ENCODE measurements at places on chromosomes 16 and 17.
A peak's percentile ranks its signal among the peaks of the same experiment; 100 is the strongest.

GRCh38 chr16:30144017-30144416, 21.0 kb upstream of the MAPK3 start:
- no peak for DNase-seq

GRCh38 chr17:80270836-80271235, 10.2 kb downstream of the RNF213 start:
- DNase-seq: peak; percentile 74

DNA sequence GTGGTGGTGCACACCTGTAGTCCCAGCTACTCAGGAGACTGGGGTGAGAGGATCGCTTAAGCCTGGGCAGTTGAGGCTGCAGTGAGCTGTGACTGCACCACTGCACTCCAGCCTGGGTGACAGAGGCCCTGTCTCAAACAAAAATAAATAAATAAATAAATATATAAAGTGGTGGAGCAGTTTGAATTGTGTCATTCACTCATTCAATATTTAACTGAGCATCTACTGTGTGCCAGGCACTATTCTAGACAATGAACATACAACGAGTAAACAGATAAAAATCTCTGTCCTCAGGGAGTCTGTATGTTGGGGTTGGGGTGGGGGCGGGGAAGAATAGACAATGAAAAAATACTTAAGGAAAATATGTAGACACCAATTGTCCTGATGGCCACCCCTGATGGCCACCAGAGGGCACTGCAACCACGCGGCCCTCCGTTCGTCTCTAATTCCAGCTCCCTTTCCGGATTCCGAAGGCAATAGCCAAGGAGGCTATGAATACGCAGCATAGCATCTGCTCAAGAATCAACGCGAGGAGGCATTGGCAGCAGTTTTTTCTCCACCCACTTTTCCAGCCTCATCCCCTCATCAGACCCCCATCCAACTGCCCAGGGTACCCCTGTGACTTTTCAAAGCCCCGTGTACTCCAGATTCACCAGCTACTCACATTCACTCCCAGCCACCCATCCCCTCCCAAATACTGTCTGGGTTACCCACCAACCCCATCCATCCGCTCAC, 21.4 kb downstream of the QPRT start:
- DNase-seq: peak; percentile 63

DNA sequence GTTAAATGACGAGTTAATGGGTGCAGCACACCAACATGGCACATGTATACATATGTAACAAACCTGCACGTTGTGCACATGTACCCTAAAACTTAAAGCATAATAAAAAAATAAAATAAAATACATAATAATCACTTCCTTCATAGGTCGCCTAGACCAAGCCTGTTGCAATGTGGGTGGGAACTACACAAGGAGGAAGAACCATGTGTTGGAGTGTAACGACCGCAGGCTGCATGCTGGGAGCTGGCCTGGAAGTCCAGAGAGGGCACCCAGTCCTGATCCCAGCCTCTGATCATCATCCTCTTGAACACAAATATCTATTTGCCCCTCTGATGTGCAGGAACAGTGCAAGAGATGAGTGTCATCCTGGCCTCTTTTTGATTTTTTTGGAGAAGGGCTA, 224.7 kb upstream of the ASIC2 start:
- no peak for DNase-seq

- DNase-seq: no peak
These were observed 259.5 kb downstream of the IRX3 start for GRCh38 chr16:54027062-54027461.

DNA sequence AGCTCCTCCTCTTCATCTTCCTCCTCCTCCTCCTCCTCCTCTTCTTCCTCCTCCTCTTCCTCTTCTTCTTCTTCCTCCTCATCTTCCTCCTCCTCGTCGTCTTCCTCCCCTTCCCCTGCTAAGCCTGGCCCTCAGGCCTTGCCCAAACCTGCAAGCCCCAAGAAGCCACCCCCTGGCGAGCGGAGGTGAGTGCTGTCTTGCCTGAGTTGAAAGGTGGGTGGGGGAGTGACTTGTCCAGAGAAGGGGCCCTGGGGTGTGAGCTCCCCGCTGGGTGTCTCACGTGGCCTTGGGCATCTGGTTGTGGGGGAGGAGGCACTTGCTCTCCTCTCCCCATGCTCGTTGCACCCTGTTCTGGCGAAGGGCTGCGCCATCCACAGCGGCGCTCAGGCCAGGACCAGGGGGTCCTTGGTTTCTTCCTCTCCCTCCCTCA, 8.0 kb downstream of the ELOB start:
- no peak for DNase-seq

DNA sequence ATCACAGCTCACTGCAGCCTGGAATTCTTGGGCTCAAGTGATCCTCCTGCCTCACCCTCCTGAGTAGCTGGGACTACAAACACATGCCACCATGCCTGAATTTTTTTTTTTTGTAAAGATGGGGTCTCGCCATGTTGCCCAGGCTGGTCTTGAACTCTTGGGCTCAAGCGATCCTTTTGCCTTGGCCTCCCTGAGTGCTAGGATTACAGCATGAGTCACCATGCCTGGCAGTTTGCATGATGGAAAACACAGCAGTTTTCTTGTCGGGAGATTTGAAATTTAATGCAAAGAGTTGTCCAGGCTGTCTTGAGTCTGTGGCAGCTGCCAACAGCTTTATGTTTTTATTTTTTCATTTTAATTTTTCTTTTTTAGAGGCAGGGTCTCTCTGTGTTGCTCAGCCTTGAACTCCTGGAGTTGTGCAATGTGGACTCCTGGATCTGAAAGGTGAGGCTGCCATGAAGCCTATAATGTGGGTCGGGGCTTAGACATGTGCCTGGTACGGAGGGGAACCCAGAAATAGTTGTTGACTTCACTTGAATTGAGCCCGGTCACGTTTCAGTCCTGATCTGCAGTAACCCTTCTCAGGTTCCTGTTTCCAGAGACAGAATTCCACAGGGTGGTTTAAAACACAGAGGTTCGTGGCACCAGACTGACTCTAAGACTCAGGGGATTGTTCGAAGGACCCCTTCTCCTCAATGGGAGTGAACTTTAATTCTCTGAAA, 18.7 kb downstream of the CD300A start:
- no peak for DNase-seq

DNA sequence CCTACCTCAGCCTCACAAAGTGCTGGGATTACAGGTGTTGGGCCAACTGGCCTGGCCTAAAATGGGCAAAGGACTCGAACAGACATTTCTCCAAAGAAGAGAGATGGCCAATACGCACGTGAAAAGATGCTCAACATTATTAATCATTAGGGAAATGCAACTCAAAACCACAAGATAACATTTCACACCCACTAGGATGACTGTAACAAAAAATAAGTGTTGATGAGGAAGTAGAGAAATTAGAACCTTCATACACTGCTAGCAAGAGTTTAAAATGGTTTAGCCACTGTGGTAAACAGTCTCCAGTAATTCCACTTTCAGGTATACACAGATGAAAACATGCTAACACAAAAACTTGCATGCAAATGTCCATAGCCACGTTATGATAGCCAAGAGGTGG, 5.7 kb downstream of the TMED6 start:
- no peak for DNase-seq

- DNase-seq: no peak
These were observed 397.4 kb downstream of the NPIPA8 start for GRCh38 chr16:17939122-17939536.

DNA sequence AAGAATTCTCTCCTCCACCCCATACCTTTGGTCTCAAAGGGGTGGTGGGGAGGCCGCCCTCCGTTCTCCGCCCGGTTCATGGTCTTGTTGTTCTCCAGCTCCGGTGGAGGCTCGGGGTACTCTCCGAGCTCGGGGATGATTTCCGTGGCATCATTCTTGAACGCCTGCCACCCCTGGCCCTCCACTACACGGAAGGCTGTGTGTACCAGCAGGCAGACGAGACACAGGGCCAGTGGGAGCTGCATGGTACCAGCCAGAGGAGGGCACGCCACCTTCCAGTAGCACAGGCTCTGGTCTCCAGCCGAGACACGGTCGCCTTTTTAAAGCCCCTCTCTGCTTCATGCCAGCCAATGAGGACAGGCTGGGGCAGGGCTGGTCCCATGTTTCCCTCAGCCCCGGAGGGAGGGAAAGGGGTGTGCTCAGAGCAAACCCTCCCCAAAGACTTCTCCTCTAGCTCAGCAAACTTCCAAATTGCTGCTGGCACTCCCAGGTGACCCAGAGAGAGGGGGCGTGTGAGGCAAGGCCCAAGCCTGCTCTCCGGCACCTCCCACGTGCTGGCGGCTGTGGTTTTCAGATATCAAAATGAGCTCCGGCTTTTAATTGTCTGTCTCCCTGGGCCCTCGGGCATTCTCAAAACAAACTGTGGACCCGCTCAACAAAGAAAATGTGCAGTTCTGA, at the start of gene SOST:
TSS of gene SOST (minus strand) at position 295 of the 678 bp plus-strand sequence. CDS start at position 245, 50 bp downstream.
- DNase-seq: no peak

- no peak for DNase-seq
These were observed 3.3 kb upstream of the PRSS33 start for GRCh38 chr16:2790631-2791030.

- no peak for DNase-seq
These were observed 25.6 kb downstream of the GJC1 start for GRCh38 chr17:44804302-44805089.

GRCh38 chr16:72744076-72744793, 303.7 kb downstream of the ZFHX3 start:
- no peak for DNase-seq

- DNase-seq: no peak
These were observed 1.3 kb downstream of the TLCD3A start for GRCh38 chr17:733743-734142.

- DNase-seq: no peak
These were observed 15.0 kb downstream of the TMEM92 start for GRCh38 chr17:50289278-50289677.

- peak; percentile 63 for DNase-seq
These were observed 29.9 kb downstream of the PLCG2 start for GRCh38 chr16:81808933-81809480.

DNA sequence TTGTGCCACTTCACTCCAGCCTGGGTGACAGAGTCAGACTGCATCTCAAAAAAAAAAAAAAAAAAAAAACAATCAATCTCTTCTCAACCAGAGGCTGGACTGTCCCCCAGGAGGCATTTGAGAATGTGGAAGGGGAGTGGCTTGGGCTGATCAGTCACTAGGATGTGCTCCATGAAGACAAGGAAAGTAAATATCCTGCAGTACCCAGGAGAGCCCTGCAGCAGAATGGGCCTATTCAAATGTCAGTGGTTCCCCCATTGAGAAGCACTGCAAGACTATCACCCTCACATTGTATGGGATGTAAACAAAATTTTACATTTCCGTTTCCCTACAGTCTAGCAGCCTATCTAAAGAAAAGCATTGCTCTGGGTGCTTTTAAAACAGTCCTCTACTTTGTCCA, 70.3 kb downstream of the DNAH9 start:
- DNase-seq: no peak

GRCh38 chr16:47787696-47788095, 326.6 kb downstream of the PHKB start:
- no peak for DNase-seq

GRCh38 chr17:11182430-11182829, 58.6 kb upstream of the SHISA6 start:
- DNase-seq: no peak

GRCh38 chr16:4532238-4532637, 6.3 kb downstream of the CDIP1 start:
- DNase-seq: no peak

- peak; percentile 63 for DNase-seq
These were observed 404.1 kb downstream of the WWOX start for GRCh38 chr16:78503602-78504001.

DNA sequence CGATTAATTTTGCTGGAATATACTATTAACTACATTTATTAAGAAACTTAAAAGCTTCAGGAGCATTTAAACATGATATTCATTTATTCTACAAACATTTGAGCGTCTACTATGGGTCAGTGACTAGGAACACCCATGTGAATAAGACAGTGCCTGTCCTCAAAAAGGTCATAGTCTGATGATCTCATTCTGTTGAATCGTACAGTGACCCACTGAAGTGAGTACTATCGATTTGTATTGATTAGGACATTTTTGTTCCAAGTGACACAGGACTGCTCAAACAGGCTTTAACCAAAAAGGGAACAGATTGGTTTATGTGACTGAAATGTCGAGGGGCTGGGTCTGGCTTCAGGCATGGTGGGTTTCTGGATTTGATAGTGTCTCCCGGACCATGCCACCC, 68.6 kb downstream of the WSB1 start:
- no peak for DNase-seq

- DNase-seq: no peak
These were observed 4.1 kb upstream of the C1QTNF1 start for GRCh38 chr17:79019632-79020584.

GRCh38 chr17:80475910-80476876, at the start of gene NPTX1:
Gene NPTX1 (minus strand): TSS chr17:80476607. CDS start chr17:80476446, 161 bp downstream.
- DNase-seq: no peak

- DNase-seq: peak; percentile 81
These were observed 31.1 kb upstream of the SLC47A1 start for GRCh38 chr17:19502517-19502916.

DNA sequence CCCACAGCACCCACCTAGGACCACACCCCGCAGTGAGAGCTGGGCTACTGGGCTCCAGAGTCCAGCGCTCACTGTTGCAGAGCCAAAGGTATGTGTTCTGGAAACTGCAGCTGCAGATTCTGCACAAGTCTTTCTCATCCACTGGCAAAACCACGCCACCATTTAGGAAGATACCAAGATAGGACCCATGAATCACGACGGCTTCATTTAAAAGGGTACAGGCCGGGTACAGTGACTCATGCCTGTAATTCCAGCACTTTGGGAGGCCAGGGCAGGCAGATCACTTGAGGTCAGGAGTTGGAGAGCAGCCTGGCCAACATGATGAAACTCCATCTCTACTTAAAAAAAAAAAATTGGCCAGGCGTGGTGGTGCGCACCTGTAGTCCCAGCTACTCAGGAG, 18.8 kb downstream of the FOXF1 start:
- DNase-seq: no peak

DNA sequence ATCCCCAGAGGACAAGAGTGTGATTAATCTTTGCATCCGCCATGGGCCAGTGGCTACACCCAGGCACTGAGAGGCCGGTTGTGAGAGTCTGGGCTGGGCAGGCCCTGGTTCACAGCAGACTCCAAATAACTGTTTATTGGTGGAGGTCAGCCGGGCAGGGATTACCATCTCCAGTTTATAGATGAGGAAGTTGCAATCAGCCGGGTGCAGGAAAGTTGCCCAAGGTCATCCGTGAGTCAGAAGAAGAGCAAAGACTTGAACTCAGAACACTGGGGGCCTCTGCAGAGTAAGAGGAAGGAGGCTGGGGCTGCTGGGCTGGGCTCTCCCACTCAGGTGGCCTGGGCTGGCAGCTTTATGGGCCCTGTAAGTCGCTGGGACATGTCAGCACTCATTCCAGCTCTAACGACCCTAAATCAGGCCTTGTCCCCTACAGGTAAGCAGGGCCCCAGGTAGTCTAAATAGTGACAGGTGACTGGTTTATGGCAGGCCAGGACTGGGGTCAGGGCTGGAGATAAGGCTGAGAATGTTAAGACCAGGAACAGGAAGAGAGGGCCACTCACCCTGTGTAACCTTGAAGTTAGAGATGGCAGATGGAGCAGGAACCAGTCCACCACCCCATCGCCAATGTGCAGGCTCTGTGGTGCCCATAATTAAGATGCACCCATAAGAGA, 2.1 kb upstream of the CA4 start:
- no peak for DNase-seq

- no peak for DNase-seq
These were observed 24.1 kb downstream of the CHD9 start for GRCh38 chr16:53078765-53079485.

Data from stimulated activated effector memory CD8-positive, alpha-beta T cell treated with anti-CD3 and anti-CD28 coated beads, Interleukin-12 subunit alpha, Interleukin-12 subunit beta, amount 100 ng/mL, for 72 hours (primary cell).